ENCODE measurements at places on chromosomes 3 and 15.

GRCh38 chr3:63874769-63875168 lies 11.1 kb downstream of the ATXN7 start:
- no peak for DNase-seq

- DNase-seq, result no peak
Observed at GRCh38 chr15:59950603-59951388, 53.3 kb upstream of the FOXB1 start.

DNA sequence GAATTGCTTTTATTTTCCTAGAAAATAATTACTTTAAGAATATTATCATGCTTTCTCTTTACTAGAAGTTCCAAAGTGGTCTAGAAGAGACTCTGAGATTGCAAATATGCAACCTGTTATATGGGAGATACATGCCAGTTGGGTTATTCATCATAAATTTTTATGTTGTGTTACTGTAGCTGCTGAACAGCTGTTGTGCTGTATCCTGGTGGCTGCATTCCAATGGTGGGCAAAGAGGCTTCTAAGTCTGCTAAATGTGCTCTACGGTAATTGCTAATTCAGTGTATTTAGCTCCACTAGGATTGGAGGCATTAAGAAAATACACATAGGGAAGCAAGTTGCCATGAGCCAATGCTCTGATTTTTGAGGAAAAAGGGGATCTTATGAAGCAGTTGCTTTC lies 409.0 kb downstream of the TUSC7 start:
- no peak for DNase-seq

- no peak for DNase-seq
Observed at GRCh38 chr3:21524133-21524532, 226.9 kb downstream of the ZNF385D start.

DNA sequence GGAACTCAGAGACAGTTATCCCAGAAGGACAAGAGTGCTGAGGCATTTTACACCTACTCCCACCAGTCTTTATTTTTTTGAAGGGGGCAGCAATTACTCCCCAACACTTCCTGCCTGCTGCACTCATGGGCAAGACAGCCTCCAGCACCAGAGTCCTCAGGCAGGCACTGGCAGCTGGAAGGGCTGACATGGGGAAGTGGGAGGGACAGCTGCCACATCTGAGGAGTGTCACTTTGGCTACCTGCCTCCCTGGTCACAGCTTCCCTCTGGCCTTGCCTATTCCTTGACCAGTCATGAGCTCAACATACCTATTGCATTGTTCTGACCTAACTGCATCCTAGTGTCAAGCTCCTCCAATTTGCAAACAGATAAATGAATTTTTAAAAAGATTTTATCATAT lies 10.2 kb upstream of the LACTB start:
- no peak for DNase-seq
